ENCODE measurements at places on chromosomes 16 and 17.

GRCh38 chr17:46097497-46097896, 95.7 kb downstream of the KANSL1 start:
- no peak for DNase-seq

GRCh38 chr17:27282054-27282551, 11.8 kb upstream of the WSB1 start:
- no peak for DNase-seq

- DNase-seq, result no peak
Observed at GRCh38 chr16:31177136-31177535, 2.8 kb upstream of the FUS start.

DNA sequence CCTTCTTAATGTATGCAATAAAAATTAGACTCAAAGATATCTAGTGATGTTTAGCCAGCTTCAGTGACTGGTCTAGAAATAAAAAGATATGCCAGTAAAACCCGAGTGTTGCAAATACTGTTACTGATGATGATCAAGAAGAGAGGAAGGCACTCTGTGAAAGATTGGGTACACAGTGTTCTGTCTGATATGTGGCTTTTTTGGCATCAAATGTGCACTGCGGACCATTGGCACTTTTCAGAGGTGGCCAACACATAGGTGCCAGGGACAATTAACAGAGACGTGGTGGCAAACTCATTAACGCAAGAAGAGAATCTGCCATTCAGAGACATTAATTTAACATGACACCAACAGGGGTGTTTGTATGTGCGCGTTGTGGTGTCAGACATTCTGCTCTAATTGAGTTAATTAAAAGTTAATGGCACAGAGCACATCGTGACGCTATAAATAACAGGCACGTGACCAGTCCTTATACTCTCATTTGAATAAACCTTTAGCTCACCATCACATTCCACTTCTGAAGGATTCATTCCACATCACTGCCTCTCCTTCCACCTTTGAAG, 549.3 kb upstream of the HSBP1 start:
- DNase-seq, result no peak

GRCh38 chr16:10791048-10791447, 27.5 kb downstream of the TVP23A start:
- no peak for DNase-seq

DNA sequence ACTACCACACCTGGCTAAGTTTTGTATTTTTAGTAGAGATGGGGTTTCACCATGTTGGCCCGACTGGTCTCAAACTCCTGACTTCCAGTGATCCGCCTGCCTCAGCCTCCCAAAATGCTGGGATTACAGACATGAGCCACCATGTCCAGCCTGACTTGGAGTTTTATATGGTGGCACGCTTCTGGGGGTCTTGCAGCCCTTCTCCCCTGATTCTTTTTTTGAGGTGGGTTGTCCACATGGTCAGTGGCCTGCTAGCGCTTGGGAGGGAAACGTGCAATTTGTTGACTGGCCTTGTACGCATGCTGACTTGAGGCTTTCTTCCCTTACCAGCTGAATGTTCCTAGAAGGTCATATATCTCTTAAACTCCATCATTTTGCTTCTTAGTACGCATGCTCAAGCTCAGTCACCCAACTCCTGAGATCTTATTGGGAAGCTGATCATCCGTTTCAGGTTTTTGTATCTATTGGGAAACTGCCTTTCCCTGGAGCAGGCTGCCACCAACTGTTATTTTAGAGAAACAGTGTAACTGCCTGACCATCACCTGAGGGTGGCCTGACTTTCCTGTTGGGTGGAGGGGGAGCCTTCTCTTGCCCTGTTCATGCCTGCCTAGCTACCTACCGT, 13.7 kb upstream of the LDHD start:
- DNase-seq, result no peak

- no peak for DNase-seq
Observed at GRCh38 chr17:39131616-39132015, 19.8 kb downstream of the PLXDC1 start.

GRCh38 chr16:57127037-57127763, 34.8 kb downstream of the CPNE2 start:
- no peak for DNase-seq

GRCh38 chr16:73040136-73040535, 7.8 kb downstream of the ZFHX3 start:
- DNase-seq, result no peak

DNA sequence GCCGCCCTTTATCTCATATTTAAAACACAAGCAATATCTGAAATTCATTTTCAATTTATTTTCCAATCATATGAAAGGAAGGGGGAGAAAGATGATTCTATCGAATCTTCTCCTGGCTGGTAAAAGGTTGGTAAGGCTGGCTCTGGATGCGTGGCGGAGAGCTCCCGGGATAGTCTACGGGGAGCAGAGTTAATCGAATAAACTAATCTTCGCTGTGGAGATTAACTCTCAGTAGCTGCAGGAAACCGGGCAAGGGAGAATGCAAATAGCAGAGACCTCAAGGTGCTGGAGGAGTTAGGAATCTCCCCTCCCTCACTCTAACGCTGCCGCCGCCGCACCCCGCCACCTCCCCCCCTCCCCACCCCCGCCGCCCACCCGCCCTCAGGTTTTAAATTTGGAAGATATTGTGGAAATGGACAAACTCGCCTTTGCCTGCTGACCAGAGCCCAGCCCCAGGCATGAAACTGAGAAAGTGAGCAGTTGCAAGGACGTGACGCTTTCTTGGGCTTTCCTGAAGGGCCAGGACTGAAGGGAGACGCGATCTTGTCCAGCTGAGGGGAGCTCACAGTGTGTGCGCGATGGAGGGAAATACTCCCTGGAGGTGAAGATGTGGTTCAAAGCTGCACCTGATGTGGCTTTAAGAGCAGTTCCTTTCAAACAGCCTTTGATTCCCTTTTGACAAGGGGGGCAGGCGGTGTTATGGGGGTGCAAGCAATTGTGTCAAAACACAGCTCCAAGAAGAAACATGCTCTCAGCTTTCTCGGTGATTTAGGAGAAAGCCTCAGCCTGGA, 308.2 kb upstream of the IRX3 start:
- DNase-seq, result no peak

GRCh38 chr16:51881731-51882130, 665.2 kb downstream of the TOX3 start:
- DNase-seq, result no peak

GRCh38 chr16:22397464-22397863, 23.0 kb upstream of the CDR2 start:
- no peak for DNase-seq

GRCh38 chr17:65515959-65516948, 45.2 kb downstream of the AXIN2 start:
- no peak for DNase-seq

GRCh38 chr17:48100591-48101011, 677 bp downstream of the CBX1 start:
- DNase-seq, result no peak

DNA sequence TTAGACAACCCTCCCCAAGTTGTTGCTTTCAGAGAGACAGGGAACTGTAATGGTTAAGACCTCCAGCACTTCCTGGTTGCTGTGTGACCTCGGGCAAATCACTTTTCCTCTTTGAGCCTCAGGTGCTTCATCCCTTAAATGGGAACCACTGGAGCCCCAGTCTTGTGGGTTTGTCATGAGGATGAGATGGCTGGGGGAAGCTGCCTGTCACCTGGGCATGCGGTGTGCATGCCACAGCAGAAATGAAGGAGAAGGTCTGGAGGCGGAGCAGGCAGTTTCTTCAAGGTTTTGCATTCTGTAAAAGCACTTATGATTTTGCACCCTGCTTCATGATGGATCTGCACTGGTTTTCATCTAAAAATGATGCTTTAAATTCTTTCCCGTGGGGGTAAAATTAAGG, 22.1 kb downstream of the NAGPA start:
- no peak for DNase-seq

- DNase-seq, result no peak
Observed at GRCh38 chr17:6134721-6135120, 64.5 kb downstream of the WSCD1 start.

GRCh38 chr17:73455050-73455687, 143.4 kb upstream of the CDC42EP4 start:
- DNase-seq, result peak; percentile 69

Data from COLO829 (cell line).